ENCODE measurements at places on chromosomes 11 and 22.

DNA sequence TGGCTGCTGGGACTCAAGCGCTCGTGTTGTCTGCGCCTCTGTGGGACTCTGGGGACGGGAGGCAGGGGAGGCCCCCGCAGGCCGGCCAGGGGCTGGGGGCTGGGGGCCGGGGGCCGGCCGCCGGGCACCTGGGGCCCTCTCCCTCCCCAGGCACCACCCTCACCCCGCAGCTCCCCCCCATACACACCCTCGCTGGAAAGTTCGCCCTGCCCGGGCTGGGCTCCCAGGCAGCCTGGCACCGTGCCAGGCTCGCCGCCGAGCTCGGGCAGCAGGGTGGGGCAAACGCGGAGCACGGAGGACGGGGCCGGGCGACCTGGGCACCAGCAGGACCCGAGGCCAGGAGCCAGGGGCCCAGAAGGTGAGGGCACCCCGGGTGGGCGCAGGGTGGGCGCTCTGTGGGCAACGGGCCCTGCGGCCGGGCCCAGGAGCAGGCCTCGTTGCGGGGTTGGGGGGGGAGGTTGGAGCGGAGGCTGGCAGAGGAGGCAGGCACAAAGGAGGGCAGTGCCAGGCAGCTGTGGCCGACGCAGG lies 76.7 kb upstream of the WNT7B start:
- peak; percentile 40 for DNase-seq

DNA sequence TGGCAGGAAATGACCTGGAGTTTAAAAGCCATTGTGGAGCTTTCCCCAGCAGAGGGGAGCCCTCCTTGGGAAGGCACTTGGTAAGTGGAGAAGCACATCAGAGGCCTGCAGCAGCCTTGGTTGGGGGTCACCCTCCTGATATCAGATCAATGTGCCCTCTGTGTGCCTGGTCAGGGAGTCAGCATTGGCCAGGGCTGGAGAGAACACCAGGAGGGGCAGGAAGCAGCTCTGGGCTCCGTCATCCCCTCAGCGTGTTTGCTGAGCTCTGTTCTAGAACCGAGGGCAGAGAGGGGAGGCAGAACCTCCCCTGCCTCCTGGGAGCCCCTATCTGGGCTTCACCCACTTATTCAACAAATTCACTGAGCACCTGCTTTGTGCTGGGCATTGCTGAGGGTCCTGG lies 846.0 kb downstream of the TBC1D22A start:
- no peak for DNase-seq

GRCh38 chr11:2663506-2663905 lies 36.3 kb downstream of the KCNQ1OT1 start:
- no peak for DNase-seq

- no peak for DNase-seq
These were observed 17.9 kb downstream of the RAB38 start for GRCh38 chr11:88157370-88157769.

DNA sequence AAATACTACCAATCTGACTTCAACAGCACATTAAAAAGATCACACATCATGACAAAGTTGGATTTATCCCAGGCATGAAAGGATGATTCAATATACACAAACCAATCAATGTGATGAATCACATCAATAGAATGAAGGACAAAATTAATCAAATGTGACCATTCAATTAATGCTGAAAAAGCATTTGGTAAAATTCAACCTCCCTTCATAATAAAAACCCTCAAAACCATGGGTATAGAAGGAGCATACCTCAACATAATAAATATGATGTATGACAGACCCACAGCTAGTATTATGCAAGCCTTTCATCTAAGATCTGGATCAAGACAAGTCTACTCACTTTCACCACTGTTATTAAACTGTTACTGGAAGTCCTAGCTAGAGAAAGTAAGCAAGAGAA lies 921.7 kb upstream of the RAG2 start:
- DNase-seq, result no peak

GRCh38 chr11:70650075-70650909 lies 252.0 kb downstream of the CTTN start:
- no peak for DNase-seq

- no peak for DNase-seq
These were observed 186.8 kb downstream of the TMEM135 start for GRCh38 chr11:87224486-87224885.

GRCh38 chr11:86978247-86978646 lies 23.1 kb upstream of the FZD4 start:
- no peak for DNase-seq

GRCh38 chr11:27291302-27291889 lies 71.6 kb downstream of the CCDC34 start:
- DNase-seq, result no peak

DNA sequence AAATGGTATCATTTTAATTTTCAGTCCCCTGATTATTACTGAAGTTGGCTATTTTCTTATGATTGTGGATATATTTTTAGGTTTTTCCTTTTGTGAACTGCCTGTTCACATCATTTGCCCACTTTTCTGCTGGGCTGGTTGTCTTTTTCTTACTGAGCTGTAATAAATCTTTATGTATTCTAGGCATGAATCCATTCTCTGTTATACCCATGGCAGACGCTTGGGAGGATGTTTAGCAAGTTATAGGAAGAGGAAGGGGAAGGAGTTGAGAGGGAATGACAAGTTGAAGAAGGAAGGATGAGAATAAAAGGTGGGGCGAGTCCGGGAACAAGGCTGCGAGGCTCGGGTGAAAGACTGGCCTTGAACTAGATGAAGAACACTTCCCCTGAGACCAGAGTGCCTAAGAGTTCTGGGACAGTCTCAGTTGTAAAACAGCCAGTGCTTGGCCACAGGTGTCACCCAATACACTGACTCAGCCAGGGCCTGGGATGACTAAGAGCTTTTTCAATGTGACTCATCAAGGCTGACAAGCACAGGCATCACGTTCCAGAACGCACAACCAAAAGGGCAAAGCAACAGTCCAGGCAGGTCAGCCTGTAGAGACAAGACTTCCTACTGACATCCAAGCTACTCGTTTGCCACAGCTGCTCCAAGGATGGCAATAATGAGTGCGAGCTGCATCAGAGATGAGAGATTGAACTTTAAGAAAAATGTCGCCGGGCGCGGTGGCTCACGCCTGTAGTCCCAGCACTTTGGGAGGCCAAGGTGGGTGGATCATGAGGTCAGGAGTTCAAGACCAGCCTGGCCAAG lies 35.2 kb downstream of the LRFN4 start:
- no peak for DNase-seq

- no peak for DNase-seq
These were observed 405.9 kb downstream of the NXPE2 start for GRCh38 chr11:115084231-115084630.

DNA sequence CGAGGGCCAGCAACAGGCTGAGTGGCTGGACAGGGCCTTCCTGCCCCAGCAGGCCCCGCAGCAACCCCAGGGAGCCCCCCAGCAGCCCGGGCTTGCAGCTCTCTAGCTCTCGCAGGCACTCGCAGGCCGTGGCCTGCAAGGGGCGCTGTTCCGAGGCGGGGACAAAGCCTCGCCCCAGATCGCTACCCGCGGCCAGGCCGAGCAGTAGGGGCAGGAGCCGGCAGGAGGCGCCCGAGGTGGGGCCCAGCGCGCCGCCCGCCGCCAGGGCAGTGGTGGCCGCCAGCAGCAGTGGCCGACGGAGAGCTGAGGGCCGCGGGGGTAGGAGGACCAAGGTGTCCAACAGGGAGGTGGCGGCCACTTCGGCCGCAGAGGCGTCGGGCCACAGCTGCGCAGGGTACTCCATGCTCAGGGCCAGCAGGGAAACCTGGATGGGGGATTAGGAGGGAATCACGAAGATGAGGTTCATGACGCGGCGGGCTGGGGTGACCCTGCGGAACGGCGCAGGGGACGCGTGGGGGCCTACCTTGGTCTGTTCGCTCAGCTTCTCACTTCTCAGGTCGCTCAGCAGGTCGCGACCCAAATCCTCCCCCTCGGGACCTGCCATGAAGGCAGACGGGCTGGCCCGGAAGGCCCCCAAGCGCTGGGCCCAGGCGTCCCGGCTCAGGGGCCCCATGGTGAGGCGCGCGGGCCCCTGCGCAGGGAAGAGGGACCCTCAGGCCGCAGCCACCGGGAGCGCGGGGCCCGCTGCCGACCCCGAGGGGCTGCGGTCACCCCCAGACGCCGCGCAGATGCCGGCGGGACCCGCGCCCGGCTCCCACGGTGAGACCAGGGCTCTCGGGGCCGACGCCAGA lies 632 bp downstream of the AP5B1 start:
- DNase-seq, result peak; percentile 62

GRCh38 chr11:69089258-69089657 lies 40.5 kb downstream of the TPCN2 start:
- no peak for DNase-seq

GRCh38 chr22:20881869-20882815 lies 23.3 kb downstream of the SNAP29 start:
- no peak for DNase-seq

DNA sequence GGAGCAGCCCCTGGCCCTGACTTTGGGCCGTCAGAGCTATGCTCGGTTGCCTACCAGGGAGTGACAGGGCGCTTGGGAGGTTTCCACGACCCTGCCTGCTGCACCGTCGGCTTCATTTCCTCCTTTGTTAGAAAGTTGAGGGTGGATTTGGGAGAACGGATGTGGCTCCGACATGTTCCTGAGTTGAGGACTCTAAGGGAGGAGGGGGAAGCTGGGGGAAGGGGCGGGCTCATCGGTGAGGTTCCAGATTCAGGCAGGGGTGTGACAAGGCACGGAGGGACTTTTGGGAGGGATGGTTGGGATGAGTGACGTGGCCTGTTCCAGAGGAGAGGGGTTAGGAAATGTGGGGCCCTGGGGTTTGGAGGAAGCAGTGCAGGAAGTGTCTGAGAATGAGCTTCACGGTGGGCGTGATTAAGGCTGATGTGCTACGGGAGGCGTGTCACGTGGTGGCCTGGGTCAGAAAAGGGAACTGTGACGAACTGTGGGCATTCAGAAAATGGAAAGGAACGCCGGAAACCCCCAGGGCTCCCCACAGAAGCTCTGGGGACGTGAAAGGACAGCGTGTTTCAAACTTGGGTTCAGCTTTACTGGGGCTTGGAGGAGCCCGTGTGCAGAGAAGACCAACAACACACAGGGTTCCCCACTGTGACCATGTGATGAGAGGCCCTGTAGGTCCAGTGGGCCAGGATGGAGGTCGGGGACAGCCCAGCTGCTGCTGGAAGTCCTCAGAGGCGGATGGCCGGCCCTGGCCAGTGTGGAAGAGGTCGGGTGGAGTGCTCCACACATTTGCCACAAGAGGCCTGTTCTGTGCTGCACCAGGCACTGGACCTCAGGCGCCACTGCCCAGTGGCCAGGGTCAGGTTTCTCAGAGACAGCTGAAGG lies 2.8 kb downstream of the PARVB start:
- DNase-seq, result peak; percentile 65

DNA sequence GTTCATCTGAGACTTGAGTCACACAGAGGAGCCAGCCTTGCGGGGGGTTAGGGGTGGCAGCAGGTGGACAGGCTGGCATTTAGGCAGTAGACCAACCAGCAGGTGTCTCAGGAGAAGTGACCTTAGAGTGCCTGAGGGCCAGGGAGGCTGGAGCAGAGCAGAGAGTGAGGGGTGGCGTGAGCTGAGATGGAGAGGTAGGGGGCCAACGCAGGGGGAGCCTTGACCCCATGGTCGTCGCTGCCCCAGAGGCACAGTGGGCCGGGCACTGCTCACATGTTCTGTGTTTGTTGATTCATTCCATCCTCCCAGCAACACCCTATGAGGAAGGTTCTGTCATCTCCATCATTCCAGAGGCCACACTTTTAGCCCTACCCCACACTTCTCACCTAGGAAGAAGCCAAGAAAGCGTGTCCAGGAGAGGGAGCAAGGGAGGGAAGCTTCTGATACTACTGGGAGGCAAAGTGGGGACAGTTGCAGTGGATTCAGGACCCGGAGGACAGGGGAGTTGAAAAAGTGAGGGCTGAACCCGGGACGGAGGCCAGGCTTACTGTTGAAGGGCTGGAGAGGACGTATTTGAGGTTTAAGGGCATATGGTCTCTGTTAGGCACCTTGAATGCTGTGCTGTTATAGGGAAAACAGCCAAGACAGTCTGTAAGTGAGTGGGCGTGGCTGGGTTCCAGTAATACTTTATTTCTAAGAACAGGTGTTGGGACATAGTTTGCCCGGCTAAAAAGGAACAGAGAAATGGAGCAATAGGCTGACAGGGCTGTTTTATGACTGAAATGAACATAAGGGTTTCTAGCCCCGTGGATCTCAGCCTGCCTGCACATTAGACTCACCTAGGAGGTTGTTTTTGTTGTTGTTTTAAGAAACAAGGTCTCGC lies 7.3 kb downstream of the SART1 start:
- no peak for DNase-seq

GRCh38 chr11:44437122-44437521 lies 127.2 kb upstream of the ALX4 start:
- DNase-seq, result no peak

DNA sequence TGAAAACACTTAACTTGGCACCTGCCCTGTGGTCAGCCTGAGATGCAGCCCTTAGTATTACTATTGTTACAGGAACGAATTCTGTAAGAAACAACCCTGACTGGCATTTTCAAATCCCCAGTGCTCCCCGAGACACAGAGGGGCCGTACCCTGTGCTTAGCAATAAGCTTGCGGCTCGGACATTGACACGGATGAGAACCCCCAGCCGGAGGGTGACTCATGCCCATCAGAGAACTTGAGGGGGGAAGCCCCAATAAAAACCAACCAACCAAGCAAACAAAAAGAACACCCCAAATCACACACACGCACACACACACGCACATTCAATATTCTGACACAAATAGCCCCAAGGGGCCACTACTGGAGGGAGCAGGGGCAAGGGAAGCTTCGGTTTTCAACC lies 63.8 kb downstream of the SHISAL1 start:
- DNase-seq, result no peak

DNA sequence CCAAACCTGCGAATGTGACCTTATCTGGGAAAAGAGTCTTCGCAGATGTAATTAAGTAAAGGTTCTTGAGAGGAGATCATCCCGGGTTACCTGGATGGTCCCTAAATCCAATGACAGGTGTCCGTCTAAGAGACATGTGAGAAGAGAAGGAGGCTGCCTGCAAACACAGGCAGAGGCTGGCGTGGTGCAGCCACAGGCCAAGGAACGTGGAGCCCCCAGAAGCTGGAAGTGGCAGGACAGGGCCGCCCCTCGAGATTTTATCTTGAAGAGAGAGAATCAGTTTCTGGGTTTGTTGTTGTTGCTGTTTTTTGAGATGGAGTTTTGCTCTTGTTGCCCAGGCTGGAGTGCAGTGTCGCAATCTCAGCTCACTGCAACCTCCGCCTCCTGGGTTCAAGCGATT lies 33.6 kb downstream of the MRGPRD start:
- DNase-seq, result no peak

DNA sequence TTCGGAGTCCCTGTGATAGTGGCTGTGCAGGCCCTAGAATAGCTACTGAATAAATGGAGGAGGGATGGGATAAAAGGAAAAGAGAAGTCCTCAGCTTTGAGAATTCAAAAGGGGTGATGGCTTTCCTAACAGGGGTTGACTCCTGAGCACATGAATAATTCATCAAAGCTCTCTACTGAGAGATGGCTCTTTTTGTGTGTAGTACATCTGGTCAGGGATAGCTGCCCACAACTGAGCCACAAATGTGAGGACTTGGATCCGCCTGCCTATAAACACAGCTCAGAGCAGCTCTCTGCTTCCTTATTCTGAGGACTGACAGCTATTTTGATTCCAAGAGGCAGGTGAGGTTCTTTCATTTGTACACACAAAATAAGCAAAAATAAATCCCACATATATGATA lies 82.3 kb downstream of the USP35 start:
- no peak for DNase-seq

GRCh38 chr11:134669796-134670195 lies 257.8 kb upstream of the B3GAT1 start:
- no peak for DNase-seq

- no peak for DNase-seq
These were observed 5.6 kb upstream of the SEC14L4 start for GRCh38 chr22:30511109-30511508.

Data from effector CD4-positive, alpha-beta T cell (primary cell).